ENCODE measurements at places on chromosomes 1 and 21.

GRCh38 chr21:19522381-19522780 is 1118.8 kb upstream of the TMPRSS15 start:
- no peak for DNase-seq

GRCh38 chr1:231921646-231922345 is 295.2 kb downstream of the DISC1 start:
- DNase-seq: no peak

DNA sequence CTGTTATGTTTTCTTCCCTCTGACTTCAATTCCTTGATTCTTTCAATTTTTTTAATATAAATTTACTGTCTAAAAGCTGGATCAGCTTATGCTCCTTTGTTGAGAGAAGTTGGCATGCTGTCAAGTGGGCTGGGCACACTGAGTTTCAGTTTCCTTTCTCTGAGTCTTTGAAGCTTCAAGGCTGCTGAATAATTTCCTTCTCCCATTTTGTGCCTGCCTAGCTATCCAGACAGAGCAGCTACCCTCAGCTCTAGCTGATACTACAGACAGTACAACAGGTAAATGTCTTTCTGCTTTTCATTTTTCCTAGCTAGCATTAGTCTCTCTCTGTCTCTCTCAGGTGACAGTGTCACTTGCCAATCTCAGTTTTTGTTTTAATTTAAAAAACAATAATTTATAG is at the start of gene IFI44:
Gene IFI44 (plus strand): TSS at position 204 of the 400 bp plus-strand sequence. CDS start 365 bp downstream, outside the sequence.
- peak; percentile 48 for DNase-seq

GRCh38 chr1:91787919-91788318 is 98.0 kb downstream of the TGFBR3 start:
- no peak for DNase-seq

DNA sequence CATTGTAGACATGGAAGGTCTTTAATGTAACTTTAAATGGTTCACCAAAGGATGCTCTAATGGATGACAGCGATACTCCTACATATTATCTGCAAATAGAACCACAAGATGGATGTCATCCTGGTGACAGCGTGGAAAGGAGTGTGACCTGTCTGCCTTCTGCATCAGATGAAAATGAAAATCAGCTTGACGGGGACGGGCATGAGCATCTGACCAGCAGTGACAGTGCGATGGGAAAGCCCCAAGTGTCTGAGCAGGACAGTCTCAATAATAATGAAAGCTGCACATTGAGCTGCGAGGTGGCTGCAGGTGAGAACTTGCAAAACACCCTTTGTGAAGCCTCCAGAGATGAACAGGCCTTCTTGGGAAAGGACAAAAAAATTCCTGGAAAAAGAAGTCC is 25.2 kb downstream of the CNST start:
- DNase-seq: no peak

DNA sequence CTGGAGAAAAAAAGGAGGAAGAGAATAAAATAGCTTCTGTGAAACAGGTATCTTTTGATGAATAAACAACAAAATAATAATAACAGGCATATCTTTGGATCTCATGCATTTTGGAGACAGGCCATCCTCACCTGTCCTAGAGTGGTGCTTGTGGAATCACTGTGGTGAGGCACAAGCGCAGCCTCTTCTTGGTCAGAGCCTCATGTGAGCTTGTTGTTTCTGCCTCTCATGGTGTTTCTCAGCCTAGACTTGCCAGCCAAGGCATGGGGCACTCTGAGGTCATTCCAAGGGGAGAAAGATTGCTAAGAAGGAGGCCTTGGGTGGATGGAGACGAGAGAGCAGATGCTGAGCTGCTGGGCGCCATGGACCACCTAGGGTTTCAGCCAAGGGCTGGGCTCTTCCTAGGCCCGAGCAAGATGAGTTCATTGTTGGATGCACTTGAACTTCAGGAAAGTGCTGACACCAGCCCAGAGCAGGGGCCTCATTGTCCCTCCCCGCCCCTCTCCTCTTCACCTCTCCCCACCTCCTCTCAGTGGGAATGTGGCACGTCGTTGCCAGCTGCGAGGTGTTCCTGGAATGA is 49.5 kb downstream of the ATP5PO start:
- no peak for DNase-seq

DNA sequence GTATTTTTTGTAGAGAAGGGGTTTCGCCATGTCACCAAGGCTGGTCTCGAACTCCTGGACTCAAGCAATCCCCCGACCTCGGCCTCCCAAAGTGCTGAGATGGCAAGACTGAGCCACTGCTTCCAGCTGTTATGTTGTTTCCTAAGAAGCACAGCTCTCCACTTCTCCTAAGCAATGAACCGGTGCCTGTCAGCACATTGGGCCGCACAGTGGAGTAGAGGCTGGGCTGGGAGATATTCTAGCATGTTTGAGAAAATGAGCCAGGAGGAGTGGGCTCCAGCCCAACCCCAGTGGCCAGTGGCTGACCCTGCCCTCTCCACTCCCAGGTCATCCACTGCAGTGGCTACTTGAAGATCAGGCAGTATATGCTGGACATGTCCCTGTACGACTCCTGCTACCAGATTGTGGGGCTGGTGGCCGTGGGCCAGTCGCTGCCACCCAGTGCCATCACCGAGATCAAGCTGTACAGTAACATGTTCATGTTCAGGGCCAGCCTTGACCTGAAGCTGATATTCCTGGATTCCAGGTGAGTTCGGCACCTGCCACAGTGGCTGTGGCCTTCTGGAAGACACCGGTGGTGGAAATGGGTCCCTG is 27.0 kb downstream of the SIM2 start:
- DNase-seq: no peak

- DNase-seq: no peak
Measured at GRCh38 chr1:2530513-2531361, 674 bp upstream of the HES5 start.

DNA sequence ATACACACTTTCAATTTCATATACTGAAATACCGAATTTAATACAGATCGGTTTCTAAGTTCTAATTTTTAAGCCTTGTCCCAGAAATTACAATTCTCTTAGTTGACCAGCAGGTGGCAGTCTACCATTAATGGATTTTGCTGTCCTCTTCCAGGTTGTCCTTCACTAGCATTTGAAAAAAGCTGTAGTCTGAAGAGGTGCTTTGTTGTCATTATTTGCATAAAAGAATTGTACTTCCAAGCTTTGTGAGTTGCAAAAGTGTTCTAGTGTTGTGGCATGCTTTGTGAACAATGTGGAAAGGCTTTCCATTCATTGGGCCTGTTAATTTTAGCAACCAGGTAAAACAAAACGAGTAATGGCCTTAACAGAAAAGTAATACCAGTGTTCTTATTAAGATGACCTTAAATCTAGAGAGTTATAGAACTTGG is 193.6 kb downstream of the RPS6KC1 start:
- no peak for DNase-seq

DNA sequence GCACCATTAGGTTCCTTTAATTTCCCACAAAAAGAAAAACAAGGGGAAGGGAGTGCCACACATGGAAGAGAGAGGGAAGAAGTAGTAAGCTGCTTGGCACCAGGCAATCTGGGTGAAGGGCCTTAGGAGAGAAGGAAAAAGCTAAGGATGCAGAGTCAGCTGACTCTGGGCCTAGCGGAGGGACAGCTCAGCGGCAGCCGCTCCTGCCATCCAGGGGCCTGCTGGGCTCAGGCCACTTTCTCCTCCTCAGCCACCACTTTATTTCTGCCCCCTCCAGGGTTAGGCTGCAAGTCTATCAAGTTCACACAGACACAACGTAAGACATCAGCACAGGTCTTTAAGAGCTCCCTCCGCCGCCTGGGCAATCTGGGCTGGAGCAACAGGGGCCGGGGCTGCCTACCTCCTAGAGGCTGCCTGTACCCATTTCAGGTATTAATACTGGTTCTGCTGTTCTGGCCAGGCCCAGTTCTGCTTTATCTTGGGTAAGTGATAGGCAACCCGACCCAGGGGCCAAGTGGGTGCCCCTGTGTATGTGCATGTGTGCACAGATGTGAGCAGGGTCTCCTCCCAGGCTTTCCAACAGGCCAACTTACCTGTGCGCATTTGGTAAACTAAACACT is 53.6 kb downstream of the SLC45A1 start:
- no peak for DNase-seq
